NCI-H1105 treated with DMSO at 0.1 percent for 48 hours (cell line): ENCODE measurements at places on chromosomes 6 and 20.

DNA sequence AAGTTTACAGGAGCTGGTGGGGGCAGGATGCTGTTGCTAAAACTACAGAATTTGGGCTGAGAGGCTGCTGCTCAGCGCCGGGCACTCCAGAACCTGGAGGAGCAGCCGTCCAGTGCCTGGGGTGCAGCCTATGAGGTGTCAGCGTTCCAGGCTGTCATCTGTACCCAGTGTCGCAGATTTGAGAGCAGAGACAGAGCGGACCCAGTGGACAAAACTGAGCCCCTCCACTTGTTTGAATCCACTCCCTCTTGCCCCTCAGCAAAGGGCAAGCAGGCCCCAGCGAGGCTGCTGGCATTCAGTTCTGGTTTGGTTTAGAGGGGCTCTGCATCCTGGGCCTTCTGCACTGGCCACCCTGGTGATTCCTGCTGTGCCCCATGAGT lies 144.3 kb downstream of the TBC1D7 start:
- no peak for DNase-seq

DNA sequence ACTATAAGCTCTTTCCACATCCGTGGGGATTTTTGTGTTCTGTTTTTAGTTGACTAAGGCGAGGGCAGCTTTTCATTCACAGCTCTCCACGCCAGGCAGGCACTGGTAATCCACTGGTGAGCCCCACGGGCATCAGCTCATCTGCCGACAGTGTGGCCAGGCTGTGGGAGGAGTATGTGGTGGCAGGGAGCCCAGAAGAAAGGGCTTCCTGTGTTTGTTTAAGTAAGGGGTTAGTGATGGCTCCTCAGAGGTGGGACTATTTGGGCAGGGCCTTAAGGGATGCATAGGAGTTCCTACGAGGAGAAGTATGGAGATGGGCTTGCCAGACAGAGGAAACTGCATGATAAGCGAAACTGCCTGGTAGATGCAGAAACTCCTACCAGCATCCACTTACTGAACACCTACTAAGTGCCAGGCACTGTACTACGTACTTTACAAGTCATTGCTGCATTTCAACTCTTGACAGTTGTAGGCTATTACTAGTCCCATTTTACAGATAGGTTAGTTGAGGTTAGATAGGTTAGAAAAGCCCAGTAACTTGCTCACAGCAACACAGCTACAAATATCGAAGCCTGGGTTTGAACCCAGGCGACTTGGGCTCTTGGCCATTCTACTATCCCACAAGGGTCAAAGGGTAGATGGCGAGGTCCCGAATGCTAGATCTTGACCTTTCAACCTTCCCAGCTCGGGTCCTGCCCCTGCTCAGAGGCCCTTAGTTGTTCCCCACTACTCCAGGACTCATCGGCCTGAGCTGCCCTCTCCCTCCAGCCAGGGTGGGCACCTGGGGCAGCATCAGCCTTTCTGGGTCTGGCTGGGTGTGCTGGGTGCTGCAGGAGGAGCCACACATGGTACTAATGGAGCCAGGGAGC lies 55.1 kb downstream of the CEBPB start:
- DNase-seq = no peak

- DNase-seq = no peak
Measured at GRCh38 chr20:26276554-26277210, 580.0 kb upstream of the ZNF337 start.

GRCh38 chr6:136210398-136211165 lies 39.5 kb downstream of the MTFR2 start:
- DNase-seq = no peak

DNA sequence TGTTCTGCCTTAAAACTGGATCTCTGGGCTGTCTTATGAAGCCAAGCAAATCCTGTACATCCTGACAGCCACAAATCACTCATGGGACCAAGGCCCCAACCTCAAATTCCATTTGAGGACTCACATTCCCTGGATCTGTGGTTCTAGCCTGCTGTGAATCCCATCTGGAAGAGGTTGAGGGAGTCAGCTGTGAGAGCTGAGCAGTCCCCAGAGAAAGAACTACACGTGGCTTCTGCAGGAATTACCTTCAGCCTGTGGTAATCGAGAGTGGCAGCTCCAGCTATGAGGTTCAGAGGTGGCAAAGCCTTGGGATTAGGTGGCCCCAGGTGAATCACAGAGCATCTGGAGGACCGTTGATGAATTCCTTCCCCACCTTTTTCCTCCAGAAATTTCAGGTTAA lies 245.2 kb downstream of the SLC24A3 start:
- no peak for DNase-seq

- DNase-seq = no peak
Measured at GRCh38 chr6:170108456-170108855, 182.4 kb downstream of the DLL1 start.

DNA sequence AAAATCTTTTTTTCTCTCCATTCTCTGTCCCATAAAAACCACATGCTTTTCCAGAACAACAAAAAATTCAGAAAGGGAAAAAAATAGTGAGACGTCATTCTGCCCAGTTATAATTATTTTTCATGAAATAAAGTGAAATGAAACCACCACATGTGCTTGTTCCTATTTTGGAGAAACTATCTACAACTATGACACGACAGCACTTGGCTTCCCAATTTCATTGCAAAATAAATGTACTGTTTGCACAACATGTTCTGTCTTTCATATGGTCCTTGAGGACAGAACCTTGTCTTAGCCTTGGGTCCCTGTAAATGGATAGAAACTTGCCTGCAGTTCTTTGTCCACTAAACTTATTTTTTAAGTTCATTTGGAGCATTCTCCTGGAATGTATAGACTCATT lies 5.6 kb upstream of the MAN1A1 start:
- DNase-seq = no peak

- peak; percentile 27 for DNase-seq
Measured at GRCh38 chr20:48189181-48189580, 403.9 kb upstream of the SULF2 start.

GRCh38 chr6:116764961-116765841 lies at the start of gene FAM162B:
FAM162B (minus strand) TSS chr6:116765719; CDS start chr6:116765576, 143 bp downstream.
- DNase-seq = no peak

GRCh38 chr6:41648070-41648585 lies 9.9 kb downstream of the MDFI start:
- DNase-seq = no peak

DNA sequence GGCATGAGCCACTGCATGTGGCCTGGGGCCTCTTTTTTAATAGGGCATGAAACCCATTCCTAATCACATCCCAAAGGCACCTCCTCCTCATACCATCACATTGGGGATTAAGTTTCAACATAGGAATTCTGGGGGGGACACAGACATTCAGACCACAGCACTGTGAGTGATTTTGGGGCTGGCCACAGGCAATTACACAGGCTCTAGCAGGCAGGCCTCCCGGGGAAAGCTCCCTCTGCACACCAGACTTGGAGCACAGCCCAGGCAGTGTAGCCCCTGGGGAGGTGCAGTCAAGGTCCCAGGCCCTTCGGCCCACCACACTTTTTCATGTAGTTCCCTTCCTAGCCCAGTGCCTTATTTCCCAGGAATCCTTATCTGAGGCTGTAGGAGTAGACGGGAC lies 5.5 kb downstream of the SFT2D1 start:
- no peak for DNase-seq

DNA sequence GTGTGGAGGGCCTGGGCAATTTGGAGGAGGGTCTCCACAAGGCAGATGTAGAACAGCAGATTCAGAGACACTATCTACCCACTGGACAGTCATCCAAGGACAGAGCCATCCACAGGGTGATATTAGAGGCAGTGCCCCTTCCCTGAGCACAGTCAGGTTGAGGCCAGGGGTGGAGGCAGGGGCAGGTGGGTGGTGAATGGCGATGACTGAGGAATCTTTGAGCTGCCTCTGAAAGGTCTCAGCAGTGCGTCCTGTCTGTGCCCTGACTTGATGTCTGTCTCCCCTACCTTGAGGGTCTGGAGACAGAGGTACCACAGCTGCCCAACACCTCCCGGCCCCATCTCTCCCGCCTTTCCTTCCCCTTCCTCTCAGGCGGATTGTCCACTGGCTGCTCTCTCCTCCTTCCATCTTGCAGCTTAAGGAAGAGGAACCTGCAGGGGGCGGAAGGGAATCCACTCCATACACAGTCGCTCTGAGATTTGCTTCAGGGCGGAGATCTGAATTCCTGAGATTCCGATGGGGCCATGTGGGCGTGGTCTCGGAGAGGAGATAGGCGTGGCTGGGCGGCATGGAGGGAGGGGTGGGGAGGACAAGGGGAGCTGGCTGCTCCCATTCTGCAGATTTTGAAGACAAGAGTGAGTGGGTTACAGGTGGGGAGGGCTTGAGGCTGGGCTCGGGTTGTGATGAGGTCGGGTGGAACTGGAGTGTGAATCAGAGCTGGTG lies 1.7 kb downstream of the MUCL3 start:
- DNase-seq = no peak
